HEK293T (cell line): ENCODE measurements at places on chromosomes 4 and X.

DNA sequence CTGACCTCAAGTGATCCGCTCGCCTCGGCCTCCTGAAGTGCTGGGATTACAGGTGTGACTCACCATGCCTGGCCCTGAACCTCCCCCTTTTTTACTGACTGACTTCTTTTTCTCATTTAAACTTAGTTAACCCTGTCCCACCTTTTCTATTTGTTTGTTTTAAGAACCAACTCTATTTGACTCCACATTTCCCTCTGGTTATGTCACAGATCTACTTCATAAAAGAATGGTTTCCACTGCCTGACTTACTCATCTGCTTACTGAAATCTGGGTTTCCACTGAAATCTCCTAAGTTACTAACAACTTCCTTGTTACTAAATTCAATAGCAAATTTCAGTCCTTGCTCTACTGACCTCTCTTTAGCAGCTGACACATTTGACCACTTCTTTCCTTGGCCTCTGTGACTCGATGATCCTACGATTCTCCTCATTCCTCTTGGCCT lies 28.0 kb upstream of the NSUN7 start:
- no peak for DNase-seq

GRCh38 chrX:47568656-47569295 lies 7.8 kb downstream of the ARAF start:
- peak; percentile 52 for DNase-seq

GRCh38 chrX:40099055-40099958 lies 1.5 kb upstream of the BCOR start:
- DNase-seq, result no peak

GRCh38 chr4:25184056-25184455 lies 23.8 kb upstream of the SEPSECS start:
- no peak for DNase-seq

DNA sequence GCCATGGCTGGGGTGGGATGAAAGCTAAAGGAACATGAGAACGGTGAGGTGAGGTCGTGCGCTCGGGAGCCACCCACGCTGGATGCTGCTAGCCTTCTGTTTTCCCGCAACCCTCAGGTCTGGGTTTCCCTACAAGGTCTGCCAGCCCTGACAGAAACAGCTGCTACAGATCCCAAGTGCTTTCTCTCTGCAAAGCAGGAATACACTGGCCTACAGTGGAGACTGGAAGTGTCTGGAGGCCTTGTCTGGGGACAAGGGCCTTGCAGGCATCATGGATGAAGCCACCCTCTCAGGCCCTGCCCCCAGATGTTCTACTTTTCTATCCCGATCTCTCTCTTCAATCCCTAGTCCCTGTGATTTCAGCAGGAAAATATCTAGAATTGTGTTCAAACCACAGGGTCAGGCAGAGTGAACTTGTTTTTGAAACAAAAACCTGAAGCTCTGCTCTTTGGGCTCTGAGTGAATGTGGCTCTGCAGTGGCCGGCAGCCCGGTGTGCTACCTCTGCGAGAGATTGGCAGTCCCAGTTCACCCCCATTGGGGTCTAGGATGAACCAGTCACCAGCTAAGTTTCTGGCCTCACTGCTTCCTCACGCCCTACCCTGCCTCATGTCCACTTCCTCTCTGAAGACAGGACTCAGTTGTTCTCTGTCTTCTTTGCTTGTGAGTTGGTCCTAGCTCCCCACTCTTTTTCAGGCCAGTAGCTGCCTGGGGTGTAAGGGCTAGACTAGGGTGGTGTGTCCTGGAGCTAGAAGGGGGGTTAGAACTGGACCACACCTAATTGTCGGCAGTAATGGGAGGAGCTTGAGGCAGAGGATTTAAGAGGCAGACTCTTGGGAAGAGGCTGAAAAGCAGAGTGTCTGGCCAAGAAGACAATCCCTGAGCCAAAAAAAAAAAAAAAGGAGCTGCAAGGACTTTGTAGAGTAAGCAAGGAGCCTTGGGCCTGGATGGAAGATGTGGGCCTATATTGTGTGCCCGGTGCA lies 89.6 kb downstream of the RTL5 start:
- DNase-seq, result no peak

DNA sequence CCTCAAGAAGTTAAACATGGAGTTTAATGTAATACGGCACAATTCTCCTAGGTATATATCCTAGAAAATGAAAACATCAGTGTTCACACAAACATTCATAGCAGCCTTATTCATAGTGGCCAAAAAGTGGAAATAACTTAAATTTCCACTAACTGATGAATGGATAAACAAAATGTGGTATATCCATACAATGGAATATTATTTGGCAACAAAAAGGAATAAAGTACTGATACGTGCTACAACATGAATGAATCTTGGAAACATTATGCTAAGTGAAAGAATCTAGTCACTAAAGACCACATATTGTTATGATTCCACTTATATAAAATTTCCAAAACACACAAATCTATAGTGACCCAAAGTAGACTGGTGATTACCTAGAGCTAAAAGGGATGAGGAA lies 14.6 kb downstream of the SDAD1 start:
- no peak for DNase-seq

DNA sequence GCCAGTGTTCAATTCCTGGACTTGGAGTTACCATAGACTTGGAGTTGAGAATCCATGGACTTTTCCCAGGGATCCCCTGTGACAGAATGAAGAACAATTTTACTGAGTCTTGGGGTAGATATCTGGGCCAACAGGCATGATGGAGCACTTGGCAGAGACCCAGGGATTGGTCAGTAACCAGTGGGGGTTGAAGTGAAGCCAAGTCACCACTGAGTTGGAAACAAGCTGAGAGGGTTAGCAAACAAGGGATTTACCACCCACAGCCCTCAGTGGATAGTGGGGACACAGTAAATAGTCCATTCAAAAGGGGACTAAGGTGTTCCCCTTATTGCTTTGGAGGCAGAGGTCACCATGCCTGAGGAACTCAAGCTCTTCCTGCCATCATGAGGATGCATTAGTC lies 281.7 kb downstream of the PPP1R2C start:
- no peak for DNase-seq

GRCh38 chr4:163279713-163280112 lies 52.7 kb downstream of the NPY1R start:
- no peak for DNase-seq

GRCh38 chrX:22634751-22635150 lies 362.0 kb downstream of the CBLL2 start:
- DNase-seq, result no peak

DNA sequence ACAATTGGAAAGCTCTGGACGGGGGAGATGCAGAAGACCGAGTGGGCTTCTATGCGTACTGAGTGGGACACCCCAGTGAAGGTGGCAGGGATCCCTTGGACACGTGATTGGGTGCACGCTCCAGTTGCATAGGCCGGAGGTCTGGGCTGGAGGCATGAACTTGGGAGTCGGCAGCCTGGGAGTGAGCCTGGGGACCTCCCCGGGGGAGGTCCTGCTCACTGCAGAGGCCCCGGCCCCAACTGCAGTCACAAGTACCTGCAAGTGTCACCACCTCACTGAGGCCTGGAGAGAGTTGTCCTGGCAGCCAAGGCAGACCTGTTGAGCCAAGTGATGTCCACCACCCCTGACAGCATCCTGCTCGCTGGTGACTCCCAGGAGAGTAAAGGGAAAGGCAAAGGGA lies 49.3 kb upstream of the HMX1 start:
- peak; percentile 3 for DNase-seq

- DNase-seq, result no peak
Observed at GRCh38 chr4:17595471-17596005, 18.5 kb downstream of the LAP3 start.

GRCh38 chr4:187289371-187289770 lies 565.7 kb upstream of the FAT1 start:
- no peak for DNase-seq

DNA sequence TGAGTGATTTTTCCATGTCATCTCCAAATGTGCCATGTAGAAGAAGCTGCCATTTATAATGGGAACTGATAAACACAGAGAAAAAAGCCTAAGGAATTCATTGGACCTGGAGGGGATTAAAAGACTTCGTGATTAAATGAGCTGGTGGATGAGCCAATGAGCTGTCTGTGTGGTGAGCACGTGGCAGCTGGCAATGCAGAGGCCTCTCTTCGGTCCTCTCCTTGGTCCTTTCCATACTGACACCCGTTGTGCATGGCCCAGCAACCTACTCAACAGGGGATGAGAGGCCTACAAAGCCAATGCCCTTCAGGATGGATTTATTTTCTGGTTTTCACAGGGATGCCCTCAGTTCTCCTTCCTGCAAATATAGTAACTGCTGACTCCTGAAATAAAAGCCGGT lies 87.7 kb upstream of the STS start:
- DNase-seq, result no peak

DNA sequence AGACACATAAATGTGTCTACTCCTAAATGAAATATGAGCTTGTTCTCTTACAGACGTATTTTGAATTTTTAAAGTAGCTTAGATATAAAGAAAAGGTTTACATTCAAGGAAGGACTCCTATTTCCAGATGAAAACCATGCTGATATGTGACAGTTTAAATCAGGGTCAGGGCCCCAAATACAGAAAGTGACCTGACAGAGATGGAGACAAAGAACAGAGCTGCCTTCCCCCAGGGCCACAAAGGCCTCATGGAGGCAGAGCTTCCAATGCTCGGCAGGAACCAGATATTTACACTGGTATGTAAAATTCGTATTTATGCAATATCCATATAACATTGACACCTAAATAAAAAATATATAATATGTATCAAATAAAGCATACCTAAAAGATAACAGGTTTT lies 124.0 kb downstream of the PRDM5 start:
- DNase-seq, result no peak

DNA sequence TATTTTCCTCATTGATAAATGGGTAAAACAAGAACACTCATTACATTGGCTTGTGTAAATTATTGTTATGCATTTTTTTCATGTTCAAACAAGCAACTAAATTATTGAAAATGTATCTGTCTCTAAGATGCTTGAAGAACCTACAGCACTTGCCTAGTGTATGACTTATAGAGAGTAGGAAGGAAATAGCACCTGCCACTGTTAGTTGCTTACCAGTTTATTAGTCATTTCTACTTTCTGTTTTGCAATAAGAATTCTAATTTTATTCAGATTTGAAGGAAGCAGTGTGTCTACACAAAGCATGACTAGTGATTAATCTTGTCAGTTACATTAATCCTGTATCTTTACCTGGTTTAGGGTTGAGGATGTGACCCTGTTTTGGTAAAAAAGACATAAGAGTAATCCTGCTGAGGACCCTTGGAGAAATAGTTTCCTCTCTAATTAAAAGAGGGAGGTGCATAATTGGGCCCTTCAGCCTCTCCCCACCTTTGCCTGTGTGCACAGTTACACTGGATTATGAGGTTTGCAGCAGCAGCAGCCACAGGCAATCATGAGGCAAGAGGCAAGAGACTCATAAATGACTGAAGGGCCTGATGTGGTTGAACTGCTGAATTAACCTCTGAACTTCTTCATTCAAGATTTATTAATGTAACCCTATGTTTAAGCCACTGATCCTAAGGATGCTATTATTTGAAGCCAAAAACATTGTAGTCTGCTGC lies 1202.1 kb downstream of the ADGRL3 start:
- DNase-seq, result no peak

GRCh38 chr4:63269156-63269555 lies 1140.1 kb downstream of the TECRL start:
- no peak for DNase-seq

- no peak for DNase-seq
Observed at GRCh38 chr4:76544725-76545124, 109.7 kb downstream of the SHROOM3 start.

DNA sequence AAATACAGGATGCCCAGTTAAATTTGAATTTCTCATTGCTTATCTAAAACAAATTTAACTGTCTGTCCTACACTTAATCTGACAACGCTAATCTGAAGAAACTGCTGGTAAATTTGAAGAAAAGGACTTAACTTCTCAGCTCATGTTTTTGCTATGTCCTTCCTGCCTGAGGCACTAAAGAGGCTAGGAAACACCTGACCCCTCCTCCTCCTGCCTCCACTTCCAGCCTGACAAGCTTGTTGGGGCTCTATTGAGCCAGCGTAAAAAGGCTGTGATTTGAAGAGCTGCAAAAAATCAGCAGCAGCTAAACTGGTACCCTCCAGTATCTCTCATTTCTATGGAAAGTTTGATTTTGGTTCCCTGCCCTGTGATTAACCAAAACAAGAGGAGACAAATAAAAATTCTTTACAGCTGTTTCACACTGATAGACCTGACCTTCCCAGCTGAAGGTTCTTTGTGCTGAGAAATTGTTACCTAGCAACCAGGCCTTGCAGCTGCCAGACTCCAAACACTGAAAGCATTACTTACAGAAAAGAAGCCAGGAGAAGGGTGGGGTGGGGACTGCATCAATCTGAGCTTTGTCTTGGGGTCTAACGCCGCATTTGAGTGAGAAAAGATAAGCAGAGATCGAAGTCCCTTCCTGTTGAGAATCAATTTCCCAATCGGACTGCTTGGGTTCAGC lies 35.0 kb downstream of the DCX start:
- DNase-seq, result no peak

DNA sequence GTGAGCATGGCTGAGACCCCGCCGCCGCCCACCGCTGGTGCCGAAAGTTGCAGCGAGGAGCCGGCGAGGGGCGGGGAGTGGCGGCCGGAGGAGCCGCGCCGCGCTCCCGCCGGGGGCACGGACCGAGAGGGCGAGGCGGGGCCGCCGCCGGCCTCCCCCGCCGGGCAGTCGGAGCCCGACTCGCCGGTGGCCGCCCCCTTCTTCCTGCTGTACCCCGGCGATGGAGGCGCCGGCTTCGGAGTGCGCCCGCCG lies 16.5 kb downstream of the UTP3 start:
- no peak for DNase-seq

DNA sequence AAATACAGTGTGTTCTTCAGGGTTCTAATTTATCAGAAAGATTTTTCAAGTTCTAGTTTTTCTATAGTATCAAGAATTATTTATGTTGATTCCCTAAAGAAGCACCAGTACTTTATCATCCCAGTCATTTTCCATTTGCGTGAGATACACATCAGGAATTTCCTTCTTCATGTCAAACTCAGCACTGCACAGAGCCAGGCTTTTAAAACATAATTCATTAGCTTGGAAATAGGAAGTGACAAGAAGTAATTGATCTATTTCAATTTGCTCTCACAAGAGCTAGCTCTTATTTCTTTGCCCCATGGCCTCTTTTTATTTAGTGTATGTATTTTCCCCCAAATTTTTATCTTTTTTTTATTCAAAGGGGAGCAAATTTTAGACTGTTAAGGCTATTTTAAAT lies 13.0 kb upstream of the SLC10A4 start:
- no peak for DNase-seq

DNA sequence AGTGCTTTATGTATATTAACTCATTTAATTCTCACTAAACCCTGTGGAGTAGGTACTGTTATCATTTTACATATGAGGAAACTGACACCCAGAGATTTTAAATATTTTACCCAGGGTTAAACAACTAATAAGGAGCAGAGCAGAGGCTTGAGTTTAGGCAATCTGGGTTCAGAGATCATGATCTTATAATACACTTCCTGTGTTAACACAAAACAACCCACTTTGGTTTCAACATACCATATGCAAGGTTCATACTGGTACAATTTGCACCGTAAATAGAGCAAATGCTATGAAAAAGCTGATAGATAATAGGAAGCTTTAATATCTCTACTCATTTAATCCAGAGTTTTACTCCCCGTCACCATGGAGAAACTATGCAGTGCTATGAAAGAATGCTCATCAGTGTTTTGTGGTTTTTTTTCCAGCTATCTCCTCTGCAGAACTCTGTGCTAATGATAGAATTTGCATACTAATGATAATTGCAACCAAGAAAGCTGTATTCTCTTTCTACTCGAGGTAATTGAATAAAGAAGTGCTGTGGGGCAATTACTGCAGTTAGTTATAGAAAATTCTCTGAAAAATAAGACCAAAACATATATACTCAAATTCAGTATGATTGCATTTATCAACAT lies 138.8 kb upstream of the MAP9 start:
- no peak for DNase-seq
